ENCODE measurements at places on chromosomes 2 and 18.

GRCh38 chr2:46335391-46336282, 38.4 kb downstream of the EPAS1 start:
- no peak for DNase-seq

DNA sequence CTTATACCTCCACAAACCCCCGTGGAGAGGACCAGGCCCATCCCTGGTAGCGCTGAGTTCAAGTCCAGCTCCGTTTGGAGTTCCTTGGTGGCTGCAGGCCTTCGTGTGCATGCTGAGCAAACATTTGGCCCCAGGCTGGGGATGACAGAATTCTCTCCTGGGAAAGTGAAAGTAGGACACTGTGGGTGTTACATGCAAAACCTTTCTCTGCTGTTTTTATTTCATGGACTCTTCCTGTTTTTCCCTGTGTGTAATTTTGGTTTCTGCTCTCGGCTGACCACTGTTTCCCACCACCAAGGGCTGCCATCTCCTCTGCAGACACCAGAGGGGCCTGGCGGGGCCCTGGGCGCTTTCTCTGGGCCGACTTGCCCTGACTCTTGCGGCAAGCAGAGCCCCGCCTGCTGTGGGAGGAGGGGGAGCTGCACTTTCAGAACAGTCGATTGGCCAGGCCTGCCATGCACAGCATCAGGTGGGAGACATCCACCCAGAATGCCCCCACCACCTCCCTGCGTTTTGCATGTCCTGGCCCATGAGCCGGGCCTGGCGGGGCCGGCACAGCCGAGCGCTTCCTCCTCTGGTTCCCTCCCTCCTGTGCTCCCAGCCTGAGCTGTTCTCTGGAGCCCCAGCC, 102.4 kb downstream of the CABLES1 start:
- peak; percentile 36 for DNase-seq

GRCh38 chr18:9870431-9871008, 15.3 kb upstream of the TXNDC2 start:
- DNase-seq: no peak

GRCh38 chr2:36695746-36696415, 626 bp upstream of the VIT start:
- DNase-seq: no peak

DNA sequence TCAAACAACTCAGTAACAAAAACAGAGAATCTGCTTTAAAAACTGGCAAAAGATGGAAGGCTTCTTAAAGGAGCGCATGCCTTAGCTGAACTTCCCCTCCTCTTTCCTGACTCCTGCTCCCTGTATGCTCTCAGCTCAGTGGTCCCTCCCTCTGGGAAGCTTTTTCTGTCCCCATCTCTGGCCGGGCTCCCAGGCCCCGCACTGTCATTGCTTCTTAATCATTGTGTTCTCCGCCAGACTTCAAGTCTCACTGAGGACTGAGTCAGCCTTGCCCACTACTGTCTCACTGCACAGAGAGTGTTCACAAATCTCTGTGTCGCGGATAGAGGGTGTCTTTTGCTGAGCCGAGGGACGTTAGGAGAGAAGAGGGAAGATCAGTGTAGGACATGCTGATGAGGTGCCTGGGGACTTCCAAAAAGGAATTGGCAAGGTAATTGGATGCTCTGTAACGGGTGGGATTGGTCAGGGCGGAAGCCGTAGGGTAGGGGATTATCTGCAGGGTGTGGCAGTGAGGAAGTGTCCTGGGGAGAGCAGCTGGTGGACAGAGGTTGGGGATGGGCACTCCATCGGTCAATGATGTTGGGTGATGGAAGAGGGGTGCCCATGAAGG, 16.2 kb downstream of the TOGARAM2 start:
- DNase-seq: no peak

DNA sequence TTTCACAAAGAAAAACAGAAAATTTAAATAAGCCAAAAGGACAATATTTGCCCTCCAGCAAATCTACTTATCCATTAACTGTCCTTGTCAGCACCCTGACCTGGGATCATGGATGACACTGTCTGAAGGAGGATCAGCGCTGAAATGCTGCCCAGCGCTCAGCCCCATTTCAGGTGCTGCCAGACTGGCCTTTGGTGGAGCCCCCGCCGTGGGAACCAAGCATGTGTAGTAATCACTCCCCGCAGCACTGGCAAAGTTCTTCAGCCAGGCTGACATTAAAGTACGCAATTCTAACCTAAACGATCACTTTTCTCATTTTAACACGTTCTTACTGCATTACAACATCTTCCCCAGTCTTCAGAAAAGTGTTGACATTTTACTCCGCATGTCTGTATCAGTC, 108.6 kb upstream of the GPC1 start:
- no peak for DNase-seq

DNA sequence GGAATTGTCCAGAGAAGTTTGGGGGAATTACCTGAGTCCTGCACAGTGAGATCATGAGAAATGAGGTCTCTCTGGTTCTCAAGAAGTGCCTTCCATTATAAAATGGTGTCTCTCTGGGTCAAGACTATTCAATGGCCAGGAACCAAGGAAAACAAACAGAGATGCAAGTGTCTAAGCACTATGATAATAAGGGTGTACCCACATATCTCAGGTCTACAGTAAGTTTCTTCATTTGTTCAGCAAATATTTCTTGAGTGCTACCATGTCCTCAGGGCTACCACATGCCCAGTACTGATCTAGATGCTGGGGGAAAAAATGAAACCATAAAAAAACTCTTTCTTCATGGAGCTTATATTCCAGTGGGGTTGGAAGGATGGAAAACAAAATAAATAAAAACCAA, 170.0 kb downstream of the ACKR3 start:
- DNase-seq: no peak

DNA sequence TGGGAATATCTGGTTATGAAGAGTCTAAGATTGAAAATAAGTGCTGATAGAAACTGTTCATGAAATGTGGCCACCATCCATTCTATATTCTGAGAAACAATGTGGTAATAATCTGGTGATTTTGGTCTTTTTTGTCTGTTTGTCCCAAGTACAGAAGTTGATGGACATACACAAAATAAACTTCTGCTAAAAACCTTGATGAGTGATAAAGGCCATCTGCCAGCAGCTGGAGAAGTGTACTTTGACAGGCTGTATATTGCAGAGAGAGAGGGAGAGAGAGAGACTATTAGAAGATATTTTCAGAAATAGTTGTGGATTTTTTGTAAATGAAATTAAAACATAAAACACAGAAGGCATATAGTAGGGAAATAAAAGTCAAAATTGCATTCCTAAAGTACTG, 96.9 kb upstream of the NABP1 start:
- DNase-seq: no peak

GRCh38 chr2:240146627-240147278, 6.3 kb upstream of the OTOS start:
- no peak for DNase-seq

DNA sequence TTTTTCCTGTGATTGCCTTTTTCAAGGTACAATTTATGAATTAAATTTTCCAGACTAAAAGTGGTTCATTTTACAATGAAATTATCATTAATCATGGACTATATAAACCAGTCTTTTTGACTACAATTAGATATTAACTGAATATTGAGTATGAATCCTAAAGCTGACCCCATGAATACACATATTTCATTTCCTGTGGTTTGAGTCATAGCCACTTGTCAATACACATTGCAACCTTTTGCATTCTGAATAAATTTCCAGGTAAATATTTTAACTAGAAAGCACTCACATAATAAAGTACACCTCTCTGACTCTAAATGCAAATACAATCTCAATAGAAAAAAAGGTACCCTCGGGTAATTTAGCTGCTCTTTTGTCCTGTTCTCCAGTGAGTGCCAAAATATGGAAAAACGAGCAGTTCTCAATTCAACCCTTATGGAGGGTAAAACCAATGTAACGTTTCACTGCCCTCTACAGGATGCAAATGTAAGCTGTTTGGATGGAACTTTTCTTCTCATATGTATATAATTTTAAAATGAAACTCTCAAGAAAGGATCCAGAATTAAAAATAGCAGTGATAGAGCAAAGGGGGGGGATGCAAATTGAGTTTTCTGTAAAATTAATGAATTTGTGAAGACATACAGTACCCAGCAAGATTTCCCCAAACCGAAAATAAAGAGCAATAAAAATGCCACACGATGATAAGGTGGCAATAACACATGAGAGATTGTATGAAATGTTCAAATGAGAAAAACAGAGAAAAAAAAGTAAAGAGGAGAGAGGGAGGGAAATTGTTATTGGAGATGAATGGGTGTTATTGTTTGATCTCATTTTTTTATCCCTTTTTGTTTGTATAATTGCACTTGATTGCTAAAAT, 1795.7 kb upstream of the PIK3C3 start:
- no peak for DNase-seq

DNA sequence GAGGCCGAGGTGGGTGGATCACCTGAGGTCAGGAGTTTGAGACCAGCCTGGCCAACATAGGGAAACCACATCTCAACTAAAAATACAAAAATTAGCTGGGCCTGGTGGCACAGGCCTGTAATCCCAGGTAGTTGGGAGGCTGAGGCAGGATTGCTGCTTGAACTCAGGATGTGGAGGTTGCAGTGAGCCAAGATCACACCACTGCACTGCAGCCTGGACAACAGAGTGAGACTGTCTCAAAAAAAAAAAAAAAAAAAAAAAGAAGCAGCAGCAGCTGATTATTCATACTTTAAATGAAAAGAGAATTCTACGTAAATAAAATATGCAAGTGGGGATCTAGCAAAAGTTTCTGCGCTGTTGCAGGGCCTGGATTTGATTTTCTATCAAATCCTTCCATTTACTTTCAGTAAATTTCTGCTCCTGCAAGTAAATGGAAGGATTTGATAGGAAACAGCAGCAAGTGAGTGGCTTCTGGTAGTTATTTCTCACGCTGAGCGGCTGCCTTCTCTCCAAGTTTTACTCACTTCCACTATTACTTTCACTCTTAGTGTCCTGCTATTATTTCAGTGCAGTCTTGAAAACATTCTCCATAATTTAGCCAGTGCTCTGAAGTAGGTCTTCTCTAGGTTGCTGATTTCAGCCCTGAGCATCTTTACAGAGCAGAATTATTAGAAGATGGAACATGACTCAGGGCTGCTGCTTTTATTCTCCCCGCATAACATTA, 68.4 kb downstream of the SLC16A14 start:
- DNase-seq: no peak

- no peak for DNase-seq
These were observed 313.0 kb downstream of the CDH2 start for GRCh38 chr18:27863780-27864430.

GRCh38 chr18:24011123-24011917, 3.2 kb upstream of the TTC39C start:
- no peak for DNase-seq

- no peak for DNase-seq
These were observed 1.3 kb upstream of the PPM1B start for GRCh38 chr2:44167311-44167907.

GRCh38 chr2:78118037-78118436, 595.9 kb upstream of the LRRTM4 start:
- DNase-seq: no peak

DNA sequence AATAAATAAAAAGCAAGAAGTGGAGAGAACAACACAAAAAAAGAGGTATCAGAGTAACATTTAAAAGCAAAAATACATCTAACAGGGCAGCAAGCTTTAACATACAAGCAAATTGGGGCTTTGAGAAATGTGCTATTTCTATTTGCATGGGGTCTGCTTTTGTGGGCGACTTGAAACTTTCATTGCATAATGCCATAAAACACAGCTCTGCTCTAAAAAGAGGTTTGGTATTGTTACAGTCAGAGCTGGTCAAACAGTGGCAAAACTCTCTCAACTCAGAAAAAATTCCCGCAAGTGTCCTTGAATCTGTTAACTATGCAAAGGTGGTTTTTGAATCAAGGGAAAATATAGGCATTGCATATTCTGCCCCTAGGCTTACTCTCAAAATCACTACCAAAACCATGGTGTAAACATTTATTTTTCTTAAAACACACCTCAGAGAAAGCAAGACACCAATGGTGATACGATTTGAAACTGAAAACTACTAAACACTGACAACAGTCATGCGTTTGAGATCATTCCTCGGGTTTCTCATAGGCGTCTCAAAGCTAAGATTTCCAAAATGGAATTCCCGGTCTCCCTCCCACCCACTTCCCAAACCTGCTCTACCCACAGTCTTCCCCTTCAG, 45.5 kb downstream of the RNF152 start:
- no peak for DNase-seq

GRCh38 chr18:45619062-45619825, 4.0 kb downstream of the SLC14A2 start:
- DNase-seq: no peak

DNA sequence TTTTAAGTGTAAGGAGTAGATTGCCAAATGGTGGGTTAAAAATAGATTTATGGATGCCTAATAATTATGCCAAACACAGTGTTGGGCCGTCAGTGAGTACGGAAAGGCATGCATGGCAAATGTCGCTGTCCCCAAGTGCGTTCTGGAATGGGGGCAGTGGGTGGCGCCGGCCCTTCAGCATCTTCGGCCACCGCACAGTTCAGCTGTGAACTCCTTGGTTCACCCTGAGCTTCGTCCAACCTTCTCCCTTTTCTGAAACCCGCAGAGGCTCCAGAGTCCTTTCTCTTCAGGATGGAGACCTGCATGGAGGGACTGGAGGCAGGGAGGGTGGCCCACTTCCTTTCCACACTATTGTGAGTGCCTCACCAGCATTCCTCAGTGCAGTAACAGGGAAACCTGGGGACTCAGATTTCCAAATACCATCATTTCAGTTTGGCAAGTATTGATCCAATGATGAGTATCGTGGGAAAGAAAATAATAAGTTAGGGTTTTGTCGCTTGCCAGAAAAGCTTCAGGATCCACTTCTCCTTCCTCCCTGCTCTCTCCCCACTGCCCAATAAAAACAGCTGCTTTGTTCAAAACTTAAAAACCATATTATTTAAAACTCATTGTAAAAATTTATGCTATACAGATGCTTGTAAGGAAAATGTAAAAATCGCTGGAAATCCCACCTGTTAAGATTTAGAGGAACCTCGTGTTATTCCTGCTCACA, 74.6 kb upstream of the TXNDC2 start:
- no peak for DNase-seq

DNA sequence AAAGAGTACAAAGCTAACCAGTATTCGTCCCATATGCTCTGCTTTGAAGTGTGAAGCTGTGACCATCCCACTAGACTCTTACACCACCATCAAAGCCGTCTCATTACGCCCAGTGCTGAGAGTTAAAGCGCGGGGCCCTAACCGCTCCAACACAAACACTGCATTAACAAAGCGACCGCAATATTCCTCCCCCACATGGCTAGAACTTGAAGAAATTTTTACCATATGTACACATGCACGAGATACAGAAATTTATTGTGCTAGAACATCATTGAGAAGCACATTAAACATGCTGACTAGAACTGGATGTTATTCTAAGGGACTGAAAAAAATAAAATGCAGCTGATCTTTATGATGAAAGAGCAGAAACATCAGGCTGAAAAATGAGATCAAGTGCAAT, 20.5 kb downstream of the FTCDNL1 start:
- no peak for DNase-seq

DNA sequence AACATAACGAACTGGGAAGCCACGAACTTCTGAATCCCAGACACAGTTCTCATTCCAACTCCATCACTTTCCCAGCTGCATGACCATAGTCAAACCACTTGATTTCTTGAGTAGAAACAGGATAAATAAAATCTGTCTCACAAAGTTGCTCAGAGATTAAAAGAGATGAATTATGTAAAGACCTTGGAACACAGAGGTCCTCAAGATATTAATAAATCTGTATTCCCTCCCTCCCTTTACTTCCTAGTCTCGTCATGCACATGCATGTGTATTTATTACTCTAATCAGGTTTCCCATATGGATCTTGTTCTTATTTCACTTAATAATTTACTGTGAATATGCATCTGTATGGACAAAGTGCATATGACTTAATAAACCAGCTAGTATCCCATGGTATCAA, 21.1 kb upstream of the CSRNP3 start:
- no peak for DNase-seq
